ENCODE measurements at places on chromosomes 4 and X. TPM values are rescaled to one million over a fixed set of nuclear protein-coding genes. Genes with fewer than 3 reads are reported as not detected.

H2BW2 gene
- total RNA-seq = not detected

SPANXB1 gene
- total RNA-seq = not detected

C4orf36 gene
- 0.95 TPM for total RNA-seq

HDX gene
- 2.2 TPM for total RNA-seq

TIGD4 gene
- 0.15 TPM for total RNA-seq

APOOL gene
- 42.0 TPM for total RNA-seq

GRIPAP1 gene
- 24.8 TPM for total RNA-seq

TMEM156 gene
- total RNA-seq = 0.13 TPM

VSIG1 gene
- not detected for total RNA-seq

HUWE1 gene
- 219 TPM for total RNA-seq

AMBN gene
- not detected for total RNA-seq

NDNF gene
- 3.4 TPM for total RNA-seq

ANXA10 gene
- not detected for total RNA-seq

CT45A2 gene
- total RNA-seq = not detected

DCAF4L1 gene
- total RNA-seq = not detected

TENM3 gene
- 4.3 TPM for total RNA-seq

DCAF16 gene
- total RNA-seq = 19.6 TPM

TCEAL5 gene
- not detected for total RNA-seq

ZNF280C gene
- 1.9 TPM for total RNA-seq

ASB12 gene
- total RNA-seq = 3.4 TPM

GUCY1B1 gene
- total RNA-seq = 29.9 TPM

CENPC gene
- 11.7 TPM for total RNA-seq

ZIC3 gene
- not detected for total RNA-seq

PPP2R2C gene
- 6.0 TPM for total RNA-seq

SSX2B gene
- not detected for total RNA-seq

ADAMTS3 gene
- total RNA-seq = 0.56 TPM

All from heart right ventricle (tissue), 16 donors.